ENCODE measurements at places on chromosomes 11 and 22.

DNA sequence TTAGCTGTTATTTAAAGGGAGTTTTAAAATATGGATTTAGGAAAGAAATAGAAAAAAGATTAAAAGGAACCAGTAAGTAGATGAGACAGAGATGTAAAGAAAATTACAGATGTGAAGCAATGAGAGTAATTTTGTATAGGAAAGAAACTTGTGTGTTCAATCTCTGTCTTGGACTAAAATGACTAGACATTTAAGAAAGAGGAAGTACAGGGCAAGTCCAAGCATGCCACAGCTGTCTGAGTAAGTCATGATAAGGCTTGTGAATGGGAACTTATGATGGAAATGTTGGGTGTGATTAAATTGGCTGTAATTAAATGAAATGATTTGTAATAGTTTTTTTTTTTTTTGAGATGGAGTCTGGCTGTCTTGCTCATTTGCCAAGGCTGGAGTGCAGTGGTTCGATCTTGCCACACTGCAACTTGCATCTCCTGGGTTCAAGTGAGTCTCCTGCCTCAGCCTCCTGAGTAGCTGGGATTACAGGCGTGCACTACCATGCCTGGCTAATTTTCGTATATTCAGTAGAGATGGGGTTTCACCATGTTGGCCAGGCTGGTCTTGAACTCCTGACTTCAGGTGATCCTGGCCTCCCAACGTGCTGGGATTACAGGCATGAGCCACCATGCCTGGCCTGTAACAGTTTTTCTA is 5.9 kb upstream of the ACY3 start:
- no peak for DNase-seq

GRCh38 chr11:93274851-93275250 is 55.7 kb upstream of the DEUP1 start:
- no peak for DNase-seq

- no peak for DNase-seq
Observed at GRCh38 chr22:35733036-35733435, 15.4 kb downstream of the APOL5 start.

DNA sequence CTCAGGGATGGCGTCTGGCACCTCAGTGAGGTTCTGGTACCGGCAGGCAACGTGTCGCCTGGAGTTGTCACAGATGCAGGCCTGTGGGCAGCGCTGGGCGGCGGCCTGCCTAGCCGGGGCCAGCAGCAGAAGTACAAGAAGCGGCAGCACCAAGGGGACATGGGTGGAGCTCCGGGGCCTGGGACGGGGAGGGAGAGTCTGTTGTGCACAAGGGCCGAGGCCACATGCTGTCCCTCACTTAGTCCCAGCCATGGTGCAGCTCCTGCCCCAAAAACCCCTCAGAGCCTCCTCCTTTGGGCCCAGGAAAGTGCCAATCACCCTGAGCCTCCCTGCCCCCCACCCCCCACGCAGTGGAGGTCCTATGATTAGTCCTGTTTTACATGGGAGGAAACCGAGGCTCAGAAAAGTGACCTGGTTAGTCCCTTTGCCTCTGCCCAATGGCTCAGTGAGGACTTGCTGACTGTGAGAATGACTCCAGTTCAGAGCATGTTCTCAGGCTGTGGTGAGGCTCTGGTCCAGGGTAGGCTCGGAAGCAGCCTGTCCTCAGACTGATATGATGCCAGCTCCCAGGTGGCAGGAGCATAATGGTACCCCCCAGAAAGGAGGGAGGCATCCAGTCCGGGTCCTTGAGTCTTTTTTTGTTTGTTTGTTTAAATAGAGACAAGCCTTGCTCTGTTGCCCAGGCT is 1.1 kb downstream of the CHADL start:
- no peak for DNase-seq

- DNase-seq: no peak
Observed at GRCh38 chr11:114019574-114019973, 39.9 kb upstream of the ZBTB16 start.

DNA sequence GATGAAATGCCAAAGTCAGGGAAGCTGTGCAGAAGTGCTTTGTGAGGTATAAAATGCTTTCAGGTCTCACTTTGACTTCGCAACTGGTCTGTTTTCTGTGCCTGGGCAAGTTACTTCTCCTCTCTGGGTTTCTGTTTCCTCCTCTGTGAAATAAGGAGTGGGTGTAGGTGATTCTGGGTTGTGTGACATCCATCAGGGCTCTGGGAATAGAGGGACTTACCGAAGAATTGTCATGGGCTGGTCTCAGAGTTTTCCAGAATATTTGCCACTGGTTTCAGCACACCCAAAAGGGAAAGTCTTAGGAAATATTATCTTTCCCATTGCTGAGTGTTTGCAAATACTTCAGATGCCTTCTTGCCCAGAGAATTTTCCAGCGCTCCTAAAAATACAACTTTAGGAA is 118.4 kb downstream of the KIAA1671 start:
- no peak for DNase-seq

DNA sequence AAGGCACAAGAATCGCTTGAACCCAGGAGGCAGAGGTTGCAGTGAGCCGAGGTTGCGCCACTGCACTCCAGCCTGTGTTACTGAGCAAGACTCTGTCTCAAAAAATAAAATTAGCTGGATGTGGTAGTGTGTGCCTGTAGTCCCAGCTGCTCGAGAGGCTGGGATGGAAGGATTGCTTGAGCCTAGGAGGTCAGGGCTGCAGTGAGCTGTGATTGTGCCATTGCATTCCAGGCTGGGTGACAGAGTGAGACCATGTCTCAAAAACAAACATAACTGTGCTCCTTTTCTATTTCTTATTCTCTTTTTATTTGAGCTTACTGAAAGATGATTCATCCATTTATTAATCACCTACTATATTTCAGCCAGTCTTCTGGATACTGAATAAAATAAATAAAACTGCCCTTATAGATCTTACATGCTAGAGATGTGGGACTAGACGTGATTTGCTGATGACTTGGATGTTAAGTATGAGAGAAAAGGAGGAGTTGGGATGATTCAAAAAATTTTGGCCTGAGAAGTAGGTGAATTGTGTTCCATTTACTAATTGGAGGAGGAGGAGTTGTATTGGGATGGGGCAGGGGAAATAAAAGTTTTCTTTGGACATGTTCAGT is 18.0 kb downstream of the PAAF1 start:
- no peak for DNase-seq

GRCh38 chr11:31926106-31926505 is 115.0 kb upstream of the PAX6 start:
- DNase-seq: no peak

- DNase-seq: peak; percentile 40
Observed at GRCh38 chr11:66883016-66883965, 26.4 kb downstream of the LRFN4 start.

GRCh38 chr11:43825217-43825816 is 55.3 kb upstream of the ALKBH3 start:
- no peak for DNase-seq

DNA sequence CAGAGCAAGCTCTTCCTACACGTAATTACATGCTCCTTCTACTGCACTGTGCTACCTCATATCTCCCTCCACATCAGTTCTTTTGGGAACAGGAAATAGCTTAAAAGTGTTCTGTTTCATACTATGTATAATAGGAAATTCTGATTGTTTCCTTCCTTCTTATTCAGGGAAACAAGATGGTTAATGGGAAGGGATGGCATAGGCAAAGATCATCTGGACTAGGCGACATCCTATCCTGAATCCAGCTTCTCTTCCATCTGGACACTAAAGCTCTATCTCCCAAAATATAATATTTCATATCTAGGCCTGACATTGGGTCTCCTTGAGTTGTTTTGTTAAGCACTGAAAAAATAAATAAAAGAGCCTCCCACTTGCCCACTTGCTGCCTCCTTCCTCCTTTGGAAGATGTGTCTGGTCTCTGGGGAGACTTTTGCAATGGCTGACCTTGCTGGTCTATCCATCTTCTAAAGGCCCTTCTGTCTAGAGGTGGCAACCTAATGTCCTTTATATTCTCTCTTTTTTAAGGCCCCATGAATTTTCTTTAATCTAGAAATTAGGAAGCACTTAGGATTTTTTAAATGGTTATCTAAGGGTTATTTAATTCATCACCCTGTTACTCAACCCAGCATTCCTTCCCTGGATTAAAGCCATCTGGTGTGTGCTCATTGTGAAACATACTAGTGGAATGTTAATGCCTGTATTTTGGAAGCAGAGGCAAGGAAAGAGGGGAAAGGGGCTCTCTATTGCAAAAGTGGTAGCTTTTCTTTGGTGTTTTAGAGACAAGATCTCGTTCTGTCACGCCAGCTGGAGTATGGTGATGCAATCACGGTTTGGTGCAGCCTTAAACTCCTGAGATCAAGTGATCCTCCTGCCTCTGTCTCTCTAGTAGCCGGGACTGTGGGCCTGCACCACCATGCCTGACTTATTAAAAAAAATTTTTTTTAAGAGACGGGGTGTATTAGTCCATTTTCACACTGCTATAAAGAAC is 20.6 kb downstream of the CLMP start:
- no peak for DNase-seq
